Left ventricle myocardium superior (tissue), 1 donor: ENCODE measurements at places on chromosomes 2 and 18.

DNA sequence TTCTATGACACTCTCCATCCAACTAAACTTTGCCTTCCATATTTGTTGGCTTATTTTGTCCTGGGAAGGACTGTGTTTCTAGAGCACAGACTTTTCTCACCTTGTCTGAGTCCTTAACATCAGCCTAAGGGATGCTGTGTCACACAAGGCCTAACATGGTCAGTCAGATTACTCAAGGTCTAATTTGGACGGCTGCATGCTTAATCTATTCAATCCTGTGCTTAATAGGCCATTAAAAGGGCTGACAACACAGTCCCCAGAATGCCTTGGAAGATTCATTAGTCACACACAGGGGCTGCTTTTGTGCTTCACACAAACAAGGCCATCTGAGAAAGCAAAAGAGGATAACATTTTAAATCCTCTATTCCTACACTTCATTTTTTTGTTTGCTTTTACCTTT lies 84.0 kb downstream of the DYNAP start:
- no peak for DNase-seq

- DNase-seq, result no peak
Observed at GRCh38 chr2:24945907-24946306, 25.8 kb downstream of the DNAJC27 start.

DNA sequence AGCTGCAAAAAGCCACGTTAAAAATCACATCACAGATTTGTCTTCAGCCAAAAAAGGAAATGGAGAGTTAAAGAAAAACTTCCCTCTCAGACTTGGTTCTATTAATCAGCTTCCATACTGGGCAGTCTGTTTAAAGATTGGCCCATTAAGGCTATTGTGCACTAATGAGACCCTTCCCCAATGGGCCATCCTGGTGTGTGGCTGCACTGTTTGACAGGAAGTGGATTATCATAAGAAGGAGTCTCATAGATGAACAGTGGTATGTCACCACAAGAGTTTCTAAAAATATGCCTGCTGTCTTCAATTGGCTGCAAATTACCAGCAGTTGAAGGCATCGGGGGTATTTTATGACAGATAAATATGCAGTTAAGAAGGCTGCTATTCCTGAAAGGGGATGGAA lies 247.6 kb upstream of the THSD7B start:
- no peak for DNase-seq

- peak; percentile 93 for DNase-seq
Observed at GRCh38 chr2:196068271-196069209, at the start of gene DNAH7. Gene DNAH7 (minus strand): TSS chr2:196068837. CDS start chr2:196068711, 126 bp downstream.

DNA sequence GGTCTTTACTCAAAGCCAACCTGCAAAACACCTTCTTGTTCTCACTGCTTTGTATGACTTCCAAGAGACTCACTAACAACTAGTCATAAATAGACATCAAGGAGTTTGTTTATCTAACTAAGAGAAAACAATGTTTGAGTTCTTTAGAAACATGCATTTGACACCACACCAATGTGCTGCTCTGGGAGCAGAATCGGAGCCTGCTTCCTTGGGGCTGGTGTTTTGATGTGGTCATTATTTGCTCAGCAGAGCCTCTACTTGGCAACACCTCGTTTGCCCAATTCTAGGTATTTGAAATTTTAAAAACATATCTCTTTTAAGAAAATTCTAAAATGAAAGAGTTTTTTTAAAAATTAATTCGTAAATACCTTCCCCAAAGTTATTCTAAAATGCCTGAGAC lies 167.5 kb downstream of the BCL2 start:
- DNase-seq, result no peak

GRCh38 chr2:26892133-26892532 lies 44.2 kb downstream of the DPYSL5 start:
- DNase-seq, result no peak

DNA sequence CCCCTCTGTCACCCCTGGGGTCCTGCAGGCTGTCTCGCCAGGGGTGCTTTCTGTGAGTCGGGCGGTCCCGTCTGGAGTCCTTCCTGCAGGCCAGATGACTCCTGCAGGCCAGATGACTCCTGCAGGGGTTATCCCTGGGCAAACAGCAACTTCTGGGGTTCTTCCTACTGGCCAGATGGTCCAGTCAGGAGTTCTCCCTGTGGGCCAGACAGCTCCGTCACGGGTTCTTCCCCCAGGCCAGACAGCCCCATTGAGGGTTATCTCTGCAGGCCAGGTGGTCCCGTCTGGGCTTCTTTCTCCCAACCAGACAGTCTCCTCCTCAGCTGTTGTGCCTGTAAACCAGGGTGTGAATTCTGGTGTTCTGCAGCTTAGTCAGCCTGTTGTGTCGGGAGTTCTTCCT lies 27.6 kb downstream of the ADNP2 start:
- no peak for DNase-seq

DNA sequence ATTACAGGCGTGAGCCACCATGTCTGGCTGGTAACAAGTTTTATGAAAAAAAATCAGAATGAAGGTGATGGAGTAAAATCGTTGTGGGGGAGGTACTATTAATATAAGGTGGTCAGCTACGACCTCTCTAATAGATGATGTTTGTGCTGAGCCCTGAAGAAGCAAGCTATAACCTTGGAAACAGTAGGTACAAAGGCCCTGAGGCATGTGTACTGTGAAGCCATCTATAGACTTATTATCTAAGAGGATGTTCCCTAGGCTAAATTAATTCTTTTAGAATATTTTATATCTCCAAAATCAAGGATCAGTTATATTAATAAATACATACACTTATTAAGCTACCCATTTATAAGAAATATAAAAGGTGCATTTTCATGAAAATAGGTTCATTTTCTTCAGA lies 23.3 kb upstream of the SSB start:
- no peak for DNase-seq

DNA sequence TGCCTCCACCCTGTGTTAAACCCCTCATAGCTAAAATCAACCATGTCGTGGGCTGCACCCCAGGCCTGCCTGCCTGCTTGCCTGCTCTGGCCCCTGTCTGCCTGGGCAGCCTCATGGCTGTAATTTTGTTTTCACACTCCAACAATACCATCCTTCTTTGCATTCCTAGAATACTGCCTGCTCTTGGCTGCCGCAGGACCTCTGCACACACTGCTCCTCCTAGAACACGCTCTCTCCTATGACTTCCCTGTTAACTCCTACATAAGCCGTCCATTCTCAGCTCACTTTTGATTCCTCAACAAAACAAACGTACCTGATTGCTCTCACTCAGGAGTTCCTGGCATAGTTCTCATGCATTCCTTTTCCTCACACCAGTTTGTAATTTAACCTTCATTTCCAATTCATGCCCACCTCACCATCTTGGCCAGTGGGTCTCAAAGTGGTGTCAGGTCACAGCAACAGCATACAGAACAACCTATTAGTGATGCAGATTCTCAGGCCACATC lies 2.5 kb downstream of the UXS1 start:
- DNase-seq, result no peak

- DNase-seq, result no peak
Observed at GRCh38 chr2:43293744-43294695, 67.6 kb upstream of the ZFP36L2 start.

- no peak for DNase-seq
Observed at GRCh38 chr2:75844651-75845050, 133.9 kb upstream of the GCFC2 start.

DNA sequence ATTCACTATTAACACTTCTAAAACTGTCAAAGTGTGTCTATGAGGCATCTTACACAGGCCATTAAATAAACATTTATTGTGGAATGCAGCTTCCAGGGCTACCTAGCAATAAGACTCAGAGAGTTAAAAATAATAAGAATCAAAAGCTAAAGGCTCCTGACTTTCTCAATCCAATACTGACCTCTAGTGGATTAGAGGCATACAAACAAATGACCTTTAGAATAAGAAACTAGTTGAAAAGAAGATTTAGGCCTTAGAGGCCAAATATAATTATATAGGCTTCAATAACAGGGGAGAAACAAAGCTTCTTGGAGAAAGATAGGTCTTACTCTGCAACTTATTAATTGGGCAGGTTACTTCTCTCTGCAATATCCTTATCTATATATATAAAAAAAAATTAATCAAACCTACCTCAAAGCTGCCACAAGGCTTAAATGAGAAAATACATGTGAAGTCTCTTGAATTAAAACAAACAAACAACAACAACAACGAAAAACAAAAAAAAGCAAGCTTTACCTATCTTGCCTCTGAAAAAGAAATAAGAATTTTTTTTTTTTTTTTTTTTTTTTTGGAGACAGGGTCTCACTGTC lies 246.1 kb downstream of the EXOC6B start:
- no peak for DNase-seq

GRCh38 chr2:9208875-9209274 lies 2.3 kb downstream of the ASAP2 start:
- DNase-seq, result no peak

DNA sequence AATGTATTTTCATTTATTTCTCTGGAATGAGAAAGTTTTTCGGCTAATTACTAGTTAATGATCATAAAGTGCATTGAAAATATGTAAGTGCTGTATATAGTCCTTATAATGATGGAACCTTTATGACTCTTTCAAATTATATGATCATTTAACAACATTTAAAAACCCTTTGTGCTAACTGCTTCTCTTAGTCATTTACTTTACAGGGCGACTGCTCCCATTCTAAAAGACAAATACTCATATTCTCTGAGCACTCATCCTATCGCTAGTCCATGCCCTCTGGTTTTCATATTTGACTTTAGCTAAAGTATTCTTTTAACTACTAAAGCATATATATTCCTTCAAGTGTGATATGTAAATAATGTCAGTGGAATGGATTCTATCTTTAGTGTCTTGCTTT lies 168.2 kb downstream of the CDH7 start:
- DNase-seq, result no peak

GRCh38 chr18:77061281-77061945 lies 71.2 kb downstream of the MBP start:
- no peak for DNase-seq

DNA sequence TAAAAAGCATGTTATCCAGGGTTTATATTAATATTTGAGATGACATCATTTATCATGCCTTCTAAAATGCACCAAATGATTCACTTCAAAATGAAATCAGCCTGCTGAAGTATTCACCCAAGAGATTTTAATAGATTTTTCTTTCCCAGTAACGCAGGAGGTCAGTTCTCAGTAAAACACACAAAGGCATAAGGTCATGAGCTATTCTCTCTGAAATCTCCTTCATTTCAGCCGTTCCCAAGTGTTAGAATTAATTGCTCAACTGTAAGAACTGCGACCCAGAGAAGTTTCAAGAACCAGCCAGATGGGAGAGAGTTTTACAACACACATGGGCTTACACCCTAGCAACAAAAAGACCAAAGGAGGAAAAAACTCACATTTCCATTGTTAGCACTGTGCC lies 84.2 kb upstream of the PHLPP1 start:
- DNase-seq, result no peak

DNA sequence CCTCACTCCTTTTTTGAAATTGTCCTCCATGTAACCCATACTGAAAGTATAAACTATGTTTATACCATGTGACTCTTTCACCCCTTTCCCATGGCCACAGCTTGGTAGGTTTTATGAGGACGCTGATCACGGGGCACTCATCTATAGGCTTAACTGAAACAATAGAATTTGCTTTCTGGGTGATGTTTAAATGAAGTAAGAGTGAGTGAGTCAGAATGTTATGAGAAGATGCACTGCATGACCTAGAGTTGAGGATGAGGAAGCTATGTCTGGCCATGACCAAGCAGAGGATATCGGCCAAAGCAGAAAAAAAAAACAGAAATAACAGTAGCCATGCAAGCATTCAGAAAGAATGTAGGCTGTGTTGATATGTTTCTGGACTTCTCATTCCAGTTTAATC lies 34.9 kb downstream of the SCN1A start:
- DNase-seq, result no peak

GRCh38 chr2:27122791-27123190 lies 824 bp upstream of the ABHD1 start:
- no peak for DNase-seq

DNA sequence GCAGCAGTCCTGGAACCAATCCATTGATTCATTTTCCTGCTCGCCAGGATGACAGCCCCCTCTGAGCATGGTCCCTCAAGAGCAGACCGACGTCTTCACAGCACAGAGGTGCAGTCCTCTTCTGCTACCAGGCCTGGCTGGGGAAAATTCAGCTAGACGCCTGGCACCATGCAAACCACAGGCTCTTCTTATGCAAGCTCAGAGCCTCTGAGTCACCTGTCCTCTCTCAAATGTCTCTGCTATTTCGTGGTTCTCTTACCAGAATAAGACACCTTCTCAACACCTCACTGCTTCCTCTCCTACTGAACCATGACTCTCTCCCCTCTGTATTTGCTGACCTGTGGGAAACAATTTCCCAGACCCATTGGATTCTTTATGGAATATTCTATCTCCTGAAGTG lies 79.8 kb upstream of the CYRIA start:
- no peak for DNase-seq

DNA sequence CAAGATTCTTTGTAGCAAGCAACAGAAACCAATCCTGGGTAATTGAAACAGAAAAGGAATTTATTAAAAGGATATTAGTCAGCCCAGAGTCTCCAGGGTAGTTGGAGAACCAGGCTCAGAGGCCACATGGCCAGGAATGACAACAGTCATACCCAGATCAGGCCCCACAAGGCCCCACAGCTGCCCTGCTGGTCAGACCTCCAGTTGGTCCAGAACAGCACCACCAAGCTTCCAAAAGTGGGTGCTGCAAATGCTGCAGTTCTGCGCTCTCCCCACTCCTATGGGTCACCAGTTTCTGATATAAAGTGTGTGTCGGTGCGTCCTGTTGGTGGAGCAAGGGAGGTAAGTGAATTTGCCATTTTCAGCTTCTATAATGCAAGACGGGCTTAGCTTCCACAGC lies 29.9 kb downstream of the KLHL29 start:
- DNase-seq, result no peak

- DNase-seq, result no peak
Observed at GRCh38 chr18:59675346-59675745, 21.9 kb downstream of the CCBE1 start.

- no peak for DNase-seq
Observed at GRCh38 chr2:216830346-216830745, 29.5 kb downstream of the TNP1 start.

GRCh38 chr2:219073413-219074129 lies 12.8 kb upstream of the IHH start:
- DNase-seq, result no peak

- DNase-seq, result no peak
Observed at GRCh38 chr18:59051470-59052165, 88.1 kb upstream of the SEC11C start.

DNA sequence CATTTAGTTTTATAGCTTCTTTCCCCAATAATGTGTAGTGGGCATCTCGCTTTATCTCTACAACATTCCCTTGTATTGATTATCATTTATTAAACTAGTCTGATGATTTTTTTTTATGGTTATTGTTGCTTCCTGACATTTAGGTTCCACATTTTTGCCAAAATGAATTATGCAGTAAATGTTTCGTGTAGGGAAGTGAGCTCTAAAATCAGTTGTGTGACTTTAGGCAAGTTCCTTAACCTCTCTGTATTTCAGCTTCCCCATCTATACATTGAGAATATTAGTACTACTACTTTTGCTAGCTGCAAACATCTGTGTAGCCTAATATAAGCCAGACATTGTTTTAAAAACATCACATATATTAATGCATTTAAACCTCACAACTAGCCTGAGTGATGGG lies 22.9 kb downstream of the SOCS6 start:
- DNase-seq, result no peak

GRCh38 chr2:113406114-113406513 lies 31.4 kb upstream of the ZNG1B start:
- DNase-seq, result no peak
